GM12891 (cell line): ENCODE measurements at places on chromosomes 2 and 18.

DNA sequence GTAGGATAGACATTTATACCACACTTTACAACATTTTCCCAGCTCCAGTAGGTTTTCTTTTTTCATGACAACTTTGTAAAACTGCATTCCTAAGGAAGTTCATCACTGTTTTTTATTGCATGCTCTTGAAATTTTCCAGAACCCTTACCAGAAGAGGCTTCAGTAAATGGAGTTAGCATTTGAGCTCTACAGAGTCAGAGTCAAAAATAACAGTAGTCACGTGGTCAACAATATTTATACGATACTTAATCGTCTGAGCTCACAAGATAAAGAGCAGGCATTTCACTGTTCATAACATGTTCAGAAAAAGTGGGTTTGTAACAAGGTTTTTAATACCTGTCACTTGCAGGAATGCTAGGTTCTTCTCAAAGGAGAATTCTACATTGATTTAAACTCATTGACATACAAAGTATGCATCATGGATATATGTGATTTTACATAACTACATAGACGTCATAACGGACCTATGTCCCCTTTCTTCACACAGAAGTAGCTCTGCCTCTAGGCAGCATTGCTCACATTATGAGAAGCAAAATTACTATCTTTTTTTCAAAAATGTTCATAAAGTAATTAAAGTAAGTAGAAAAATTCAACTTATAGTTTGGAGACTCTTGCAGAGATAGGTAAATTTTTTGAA lies 187.0 kb upstream of the COL3A1 start:
- DNase-seq, result no peak

- DNase-seq, result peak; percentile 94
Observed at GRCh38 chr2:94874277-94874997, 3.2 kb downstream of the TEKT4 start.

GRCh38 chr18:76967721-76968472 lies 145.5 kb downstream of the ZNF236 start:
- DNase-seq, result no peak

GRCh38 chr18:11767329-11767728 lies 78.3 kb downstream of the GNAL start:
- no peak for DNase-seq

- DNase-seq, result no peak
Observed at GRCh38 chr2:25489631-25490030, 147.9 kb upstream of the DNMT3A start.

DNA sequence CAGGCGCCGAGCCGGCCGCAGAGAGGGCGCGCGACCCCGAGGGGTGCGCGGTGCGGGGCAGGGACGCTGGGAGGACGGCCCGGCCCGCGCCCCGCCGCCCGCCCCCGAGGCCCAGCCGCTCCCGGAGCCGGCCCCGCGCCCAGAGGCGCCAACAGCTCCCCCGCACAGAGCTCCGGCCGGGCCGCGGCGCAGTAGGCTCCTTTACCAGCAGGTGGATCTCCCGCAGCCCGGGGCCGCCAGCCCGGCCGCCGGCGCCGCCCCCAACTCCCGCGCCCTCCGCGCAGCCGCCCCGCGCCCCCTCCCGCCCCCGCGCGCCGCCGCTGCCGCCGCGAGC lies 258 bp downstream of the MGAT4A start:
- DNase-seq, result peak; percentile 64

GRCh38 chr2:2742726-2743125 lies 411.7 kb upstream of the MYT1L start:
- no peak for DNase-seq

DNA sequence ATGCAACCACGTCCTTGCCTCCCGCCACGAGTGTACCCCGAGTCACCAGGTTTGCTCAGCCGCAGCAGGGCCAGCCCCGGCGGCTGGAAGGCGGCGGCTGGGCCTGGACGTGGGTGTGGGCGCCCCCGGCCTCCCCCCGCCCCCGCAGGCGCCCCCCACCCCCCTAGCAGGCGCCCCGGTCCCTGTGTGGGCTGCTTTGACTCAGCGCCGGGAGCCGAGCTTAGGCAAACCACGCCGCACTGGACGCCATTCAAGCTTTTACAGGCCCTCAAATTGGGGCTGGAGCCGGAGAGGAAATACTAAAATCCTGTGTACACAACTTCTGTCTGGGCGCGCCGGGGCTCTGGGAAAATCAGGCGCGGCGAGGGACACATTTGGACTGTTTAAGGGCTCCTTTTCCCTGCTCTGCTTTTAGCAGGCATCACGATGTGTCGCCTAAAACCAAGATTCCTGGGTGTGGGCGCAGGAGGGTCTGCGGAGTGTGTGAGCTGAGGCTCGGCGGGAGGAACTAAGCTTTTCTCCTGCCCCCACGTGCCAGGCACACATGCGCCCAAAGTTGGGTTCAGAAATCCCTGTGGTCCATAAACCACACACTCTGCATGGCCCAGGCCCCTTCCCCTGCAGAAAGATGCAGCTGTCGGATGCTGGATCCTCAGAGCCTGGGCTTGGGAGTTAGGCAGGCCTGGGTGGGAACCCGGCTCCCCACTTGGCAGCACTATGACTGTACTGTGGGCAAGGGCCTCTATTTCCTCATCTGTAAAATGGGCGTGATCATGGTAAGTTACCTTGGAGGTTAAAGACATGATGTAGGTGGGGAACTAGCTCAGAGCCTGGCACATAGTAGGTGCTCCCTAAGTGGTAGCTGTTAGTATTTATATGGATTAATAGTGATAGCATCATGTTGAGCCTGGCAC lies 57.6 kb downstream of the ATOH8 start:
- no peak for DNase-seq

DNA sequence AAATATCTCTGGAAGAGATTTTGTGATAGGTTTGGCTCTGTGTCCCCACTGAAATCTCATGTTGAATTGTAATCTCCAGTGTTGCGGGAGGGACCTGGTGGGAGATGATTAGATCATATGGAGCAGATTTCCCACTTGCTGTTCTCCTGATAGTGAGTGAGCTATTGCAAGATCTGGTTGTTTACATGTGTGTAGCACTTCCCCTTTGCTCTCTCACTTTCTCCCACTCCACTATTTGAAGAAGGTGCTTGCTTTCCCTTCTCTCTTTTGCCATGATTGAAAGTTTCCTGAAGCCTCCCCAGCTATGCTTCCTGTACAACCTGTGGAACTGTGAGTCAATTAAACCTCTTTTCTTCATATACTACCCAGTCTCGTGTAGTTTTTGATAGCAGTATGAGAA lies 97.0 kb upstream of the FN1 start:
- DNase-seq, result no peak
